ENCODE measurements at places on chromosomes 12 and 14.

GRCh38 chr12:3262470-3262869, 185.3 kb downstream of the TSPAN9 start:
- DNase-seq, result no peak

- no peak for DNase-seq
These were observed 8.4 kb downstream of the ZC2HC1C start for GRCh38 chr14:75077794-75078193.

DNA sequence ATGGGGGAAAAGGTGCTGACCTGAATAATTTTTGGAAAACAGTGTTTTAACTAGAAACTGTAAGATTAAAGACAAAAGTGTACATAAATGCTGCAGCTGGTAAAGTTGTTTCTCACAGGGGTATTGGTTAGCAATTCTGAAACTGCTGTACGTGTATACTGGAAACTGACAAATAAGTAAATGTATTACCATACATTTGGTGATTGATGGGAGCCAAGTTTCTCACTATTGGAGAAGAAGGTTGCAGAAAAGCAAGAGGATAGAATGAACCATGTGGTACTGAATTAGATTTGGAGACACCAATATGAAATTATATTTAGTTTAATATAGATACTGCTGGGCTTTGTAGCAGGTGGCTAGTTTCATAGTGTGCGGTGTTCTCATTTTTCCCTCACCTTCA, 19.6 kb upstream of the FBXO33 start:
- DNase-seq, result no peak

GRCh38 chr14:103085106-103086091, 1.4 kb downstream of the LBHD2 start:
- DNase-seq, result no peak

GRCh38 chr12:13156277-13156676, 40.2 kb upstream of the EMP1 start:
- DNase-seq, result no peak

Data from naive thymus-derived CD8-positive, alpha-beta T cell (primary cell).